ENCODE measurements at places on chromosomes 1 and 21.

- DNase-seq: no peak
Measured at GRCh38 chr1:62621907-62622306, 24.6 kb downstream of the ANGPTL3 start.

- no peak for DNase-seq
Measured at GRCh38 chr1:229689273-229689672, 63.2 kb downstream of the URB2 start.

- DNase-seq: no peak
Measured at GRCh38 chr21:20822666-20823065, 175.5 kb upstream of the NCAM2 start.

DNA sequence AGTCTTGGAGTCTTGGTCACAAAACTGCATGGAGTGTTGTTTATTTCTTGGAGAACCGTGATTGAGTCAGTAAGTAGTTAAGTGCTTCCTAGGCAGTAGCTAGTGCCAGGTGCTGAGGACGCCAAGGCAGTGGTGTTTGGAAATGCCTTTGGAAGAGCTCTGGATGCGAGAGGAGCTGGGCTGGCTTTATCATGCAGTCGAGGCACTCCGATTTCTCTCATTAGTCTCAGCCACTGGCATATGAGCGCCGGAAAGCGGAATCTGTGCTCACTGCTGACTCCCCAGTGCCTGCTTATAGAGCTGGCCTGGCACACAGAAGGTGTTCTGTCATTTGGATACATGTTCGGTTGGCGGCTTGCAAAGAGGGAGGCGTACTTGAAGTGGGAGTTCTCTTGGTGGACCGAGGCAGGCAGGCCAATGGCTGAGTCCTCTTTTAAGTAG is 3.6 kb downstream of the TENT5C start:
- DNase-seq: no peak

DNA sequence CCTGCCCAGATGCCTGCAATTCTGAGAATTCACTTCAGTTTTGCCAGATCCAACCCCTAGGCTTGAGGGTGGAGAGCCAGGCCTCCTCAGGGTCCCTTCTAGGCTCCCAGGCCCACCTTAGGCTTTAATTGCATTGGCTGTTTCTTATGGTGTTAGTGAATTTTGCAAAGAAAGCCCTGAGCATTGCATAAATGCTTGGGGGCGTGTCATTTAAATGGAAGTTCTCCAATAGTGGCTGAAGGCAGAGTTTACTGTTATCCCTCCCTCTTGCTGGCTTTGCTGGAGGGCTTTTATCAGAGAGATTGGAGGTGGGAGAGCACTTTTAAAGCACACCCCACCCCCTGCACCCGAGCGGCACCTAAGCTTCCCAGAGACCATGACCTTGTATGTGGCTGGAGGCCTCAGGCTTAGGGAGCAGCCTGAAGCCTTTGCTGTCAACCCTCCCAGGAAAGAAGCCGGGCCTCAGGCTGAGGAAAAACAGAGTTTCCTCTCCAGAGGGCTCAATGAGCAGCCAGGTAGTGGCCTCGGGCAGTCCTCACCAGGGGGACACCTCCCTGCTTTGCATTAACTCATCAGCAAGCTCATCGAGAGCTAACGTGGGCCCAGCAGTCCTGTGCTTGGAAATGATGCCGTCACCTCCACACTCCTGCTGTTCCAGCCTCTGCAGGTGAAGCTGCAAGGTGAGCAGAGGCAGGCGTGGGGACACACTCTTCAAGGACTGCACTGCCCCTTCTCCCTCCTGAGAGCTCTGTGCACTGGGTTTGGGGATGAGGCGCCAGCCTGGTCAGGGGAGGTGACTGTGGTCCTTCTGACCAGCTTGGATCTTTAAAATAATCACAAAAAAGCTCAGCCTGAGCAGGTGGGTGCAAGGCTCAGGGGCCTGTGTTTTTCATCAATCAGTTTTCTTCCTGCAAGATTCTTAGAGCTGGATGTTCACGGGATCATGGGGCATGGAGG is 58.0 kb downstream of the STUM start:
- no peak for DNase-seq

GRCh38 chr1:232477728-232478127 is 152.2 kb downstream of the SIPA1L2 start:
- no peak for DNase-seq

GRCh38 chr1:7786795-7787194 is 2.7 kb downstream of the PER3 start:
- no peak for DNase-seq

GRCh38 chr1:246437961-246438360 is 69.1 kb downstream of the SMYD3 start:
- DNase-seq: no peak

DNA sequence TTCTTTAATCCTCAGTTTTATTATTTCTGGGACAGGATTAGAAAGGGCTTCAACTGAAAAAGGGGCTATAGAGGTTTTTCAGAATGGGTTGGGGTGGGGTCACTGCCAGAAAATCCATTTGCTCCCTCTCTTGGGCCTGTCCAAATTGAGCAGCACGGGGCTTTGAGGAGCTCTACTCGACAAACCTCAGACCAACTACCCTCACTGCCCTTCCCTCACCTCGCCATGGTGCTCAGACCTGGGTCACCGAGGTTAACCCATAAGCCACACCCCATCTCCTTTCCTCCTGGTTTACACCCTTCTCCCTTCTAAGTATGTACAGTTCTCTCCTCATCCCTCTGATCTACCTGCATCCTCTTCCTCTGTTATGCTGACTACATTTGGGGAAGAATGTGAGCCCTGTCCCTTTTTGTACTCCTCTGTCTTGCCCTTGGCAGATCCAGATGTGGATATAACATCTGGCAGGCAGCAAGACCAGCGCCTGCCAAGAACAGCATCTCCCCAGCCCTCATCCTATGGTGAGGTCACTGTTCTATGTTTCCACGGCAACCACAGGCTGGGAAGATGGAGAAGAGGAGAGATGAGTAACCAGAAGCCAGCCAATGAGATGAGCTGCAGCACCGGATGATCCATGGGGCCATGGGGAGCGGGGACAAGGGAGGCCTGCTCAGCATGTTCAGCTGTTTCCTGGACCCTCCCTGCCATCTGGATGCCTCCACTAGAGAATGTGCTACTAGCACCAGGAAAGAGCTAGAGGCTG is 3.7 kb upstream of the FABP3 start:
- no peak for DNase-seq

DNA sequence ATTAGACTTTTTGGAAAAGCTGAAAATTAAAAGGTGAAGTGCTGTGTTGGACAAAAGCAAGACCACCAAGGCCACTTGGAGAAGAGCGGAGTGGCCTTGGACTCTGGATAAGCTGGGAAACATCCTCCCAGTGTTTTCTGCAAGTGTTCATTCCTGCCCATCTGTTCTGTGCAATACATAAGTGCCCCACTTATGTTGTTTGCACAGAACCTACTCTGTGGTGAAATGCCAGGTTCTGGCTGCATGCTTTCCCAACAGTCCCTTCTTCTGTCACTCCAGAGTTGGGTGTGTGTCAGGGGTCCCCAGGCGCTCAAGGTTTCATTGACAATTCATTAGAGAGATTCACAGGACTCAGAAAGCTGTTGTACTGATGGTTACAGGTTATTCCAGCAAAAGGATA is 30.3 kb downstream of the NHLH2 start:
- no peak for DNase-seq

GRCh38 chr1:219322766-219323165 is 149.1 kb downstream of the LYPLAL1 start:
- DNase-seq: no peak

- no peak for DNase-seq
Measured at GRCh38 chr1:43239484-43239883, 30.3 kb upstream of the TMEM125 start.

DNA sequence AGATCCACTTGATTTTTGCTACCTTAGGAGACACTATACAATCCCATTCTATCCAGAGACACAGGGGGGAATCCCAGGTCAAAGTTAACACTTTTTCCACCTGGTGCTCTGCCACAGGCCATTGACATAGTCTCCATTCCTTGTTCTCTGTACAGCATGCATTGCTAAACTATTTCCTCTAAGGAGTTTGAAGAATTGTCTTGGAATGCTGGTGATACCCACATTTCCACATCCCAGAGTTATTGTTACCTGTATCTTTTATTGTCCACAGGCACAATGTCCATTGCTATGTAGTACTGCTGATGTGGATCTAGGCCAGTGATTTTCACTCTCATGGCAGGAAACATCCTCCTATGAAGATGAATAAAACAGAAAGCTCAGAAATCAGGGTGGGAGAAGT is 61.9 kb downstream of the TBX15 start:
- no peak for DNase-seq

- no peak for DNase-seq
Measured at GRCh38 chr21:42676808-42677207, 23.4 kb downstream of the PDE9A start.

DNA sequence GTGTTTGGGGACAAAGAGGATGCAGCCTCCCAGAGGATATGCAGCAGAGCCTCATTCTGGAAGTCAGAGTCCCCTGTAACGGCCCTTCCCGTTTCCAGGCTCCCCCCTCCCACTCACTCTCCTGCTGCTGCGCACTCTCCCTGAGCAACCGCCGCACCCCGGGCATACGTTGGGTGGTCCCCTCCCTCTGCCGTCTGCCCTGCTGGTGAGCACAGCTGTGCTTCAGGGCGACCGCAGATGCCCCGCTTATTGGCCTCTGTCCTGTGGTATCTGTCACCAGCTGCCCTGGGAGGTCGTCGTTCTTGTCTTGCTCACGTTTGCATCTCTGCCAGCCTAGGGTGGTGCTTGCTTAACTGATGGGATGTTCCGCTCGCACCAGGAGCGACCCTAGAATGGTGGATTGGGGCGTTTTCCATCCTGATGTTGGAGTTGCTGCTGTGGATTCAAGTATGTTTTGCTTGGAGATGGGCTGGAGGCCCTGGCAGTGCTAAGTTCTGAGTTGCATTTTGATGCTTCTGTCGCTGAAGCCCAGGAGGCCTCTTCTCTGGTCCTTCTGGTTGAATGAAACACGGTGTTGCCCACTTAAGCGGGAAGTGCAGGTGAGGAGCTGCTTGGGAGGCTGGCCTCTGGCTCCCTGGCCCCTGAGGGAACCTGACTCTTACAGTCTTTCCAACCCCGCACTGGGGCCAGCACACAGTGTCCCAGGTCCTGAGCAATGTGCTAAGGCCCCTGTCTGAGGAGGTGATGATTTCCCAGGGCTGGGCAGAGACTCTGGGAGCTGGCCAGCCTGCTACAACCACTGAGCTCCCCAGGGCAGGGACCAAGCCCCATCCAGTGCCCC is 3.2 kb downstream of the TMEM201 start:
- no peak for DNase-seq

GRCh38 chr1:96962751-96963211 is 241.2 kb downstream of the PTBP2 start:
- no peak for DNase-seq

GRCh38 chr1:14897997-14898645 is 255.4 kb upstream of the TMEM51 start:
- DNase-seq: no peak

GRCh38 chr1:245791410-245792312 is 636.9 kb downstream of the KIF26B start:
- no peak for DNase-seq

DNA sequence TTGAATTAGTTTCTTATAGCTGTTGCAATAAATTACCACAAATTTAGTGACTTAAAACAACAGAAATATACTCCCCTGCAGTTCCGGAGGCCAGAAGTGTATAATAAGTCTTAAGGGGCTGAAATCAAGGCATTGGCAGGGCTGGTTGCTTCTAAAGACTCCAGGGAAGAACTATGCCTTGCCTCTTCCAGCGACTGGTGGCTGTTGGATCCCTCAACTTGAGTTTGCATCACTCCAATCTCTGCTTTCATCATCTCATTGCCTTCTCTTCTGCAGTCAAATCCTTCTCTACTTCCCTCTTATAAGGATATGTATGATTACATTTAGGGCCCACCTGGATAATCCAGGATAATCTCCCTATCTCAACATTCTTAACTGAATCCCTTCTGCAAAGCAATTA is 19.1 kb upstream of the MED18 start:
- no peak for DNase-seq

DNA sequence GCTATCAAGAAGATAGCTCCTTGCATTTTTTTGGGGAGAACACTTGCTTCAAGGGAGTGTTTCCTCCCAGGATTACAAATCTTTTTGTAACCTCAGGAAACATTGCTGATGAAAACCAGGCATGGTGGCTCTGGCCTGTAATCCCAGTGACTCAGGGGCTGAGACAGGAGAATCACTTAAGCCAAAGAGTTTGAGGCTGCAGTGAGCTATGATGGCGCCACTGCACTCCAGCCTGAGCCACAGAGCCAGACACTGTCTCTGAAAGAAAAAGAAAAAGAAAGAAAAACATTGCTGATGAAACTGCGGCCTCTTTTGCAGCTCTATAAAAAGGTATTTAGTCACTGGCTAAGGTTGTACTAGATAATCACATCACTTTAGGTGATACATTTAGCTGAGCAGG is 7.3 kb downstream of the RNU1-2 start:
- DNase-seq: no peak

DNA sequence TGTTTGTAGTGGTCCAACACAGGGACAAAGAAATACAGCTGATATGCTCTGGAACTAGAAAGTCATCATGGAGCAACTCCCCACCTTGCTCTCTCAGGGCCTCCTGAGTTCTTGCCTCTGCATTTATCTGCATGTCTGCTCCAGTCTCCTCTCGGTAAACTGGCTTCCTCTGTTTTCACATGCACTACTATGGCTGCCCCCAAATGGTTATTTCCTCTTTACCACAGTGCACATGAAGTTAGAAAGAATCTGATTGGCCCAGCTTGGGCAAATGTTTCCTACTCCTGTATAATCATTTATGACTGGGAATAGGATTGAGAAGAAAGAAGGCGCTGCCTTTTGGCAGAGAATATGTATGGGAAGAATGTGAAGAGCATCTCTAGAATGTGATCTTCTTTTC is 16.5 kb upstream of the PSMB2 start:
- DNase-seq: no peak

DNA sequence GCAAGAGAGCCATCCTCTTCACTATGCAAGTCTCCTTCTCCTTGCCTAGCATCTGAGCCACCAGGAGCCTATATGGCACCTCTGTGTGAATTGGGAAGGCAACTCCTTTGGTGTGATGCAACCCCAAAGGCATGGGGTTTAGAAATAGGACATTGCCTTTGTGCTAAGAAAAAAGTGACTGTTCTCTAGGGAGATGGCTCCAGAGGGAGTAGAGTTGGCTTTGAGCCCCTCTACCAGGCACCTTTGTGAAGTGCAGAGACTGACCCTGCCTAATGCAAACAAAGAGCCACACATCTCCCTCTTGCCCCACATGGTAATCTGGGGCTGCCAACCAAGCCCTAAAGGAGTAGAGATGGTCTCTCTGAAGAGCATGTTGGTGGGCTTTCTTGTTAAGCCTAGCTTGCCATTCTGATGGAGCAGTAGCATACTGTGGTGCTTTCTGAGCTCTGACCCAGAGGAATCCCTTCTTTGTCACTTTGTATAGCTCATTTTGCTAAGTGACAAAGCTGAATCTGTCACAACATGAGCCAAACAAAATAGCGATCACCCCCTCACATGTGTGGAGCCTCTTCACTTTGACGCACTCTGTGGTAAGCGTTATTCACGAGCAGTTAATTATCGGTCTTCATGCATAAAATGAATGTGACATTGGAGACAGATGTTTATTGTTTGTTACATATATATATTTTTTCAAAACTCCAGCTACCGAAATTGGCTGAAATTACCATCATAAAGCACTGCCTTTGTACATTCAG is 74.4 kb downstream of the RWDD3 start:
- no peak for DNase-seq

Measured in activated CD4-positive, alpha-beta T cell treated with anti-CD3 and anti-CD28 coated beads for 1 hour (primary cell).